ENCODE measurements at places on chromosomes 4 and X.

DNA sequence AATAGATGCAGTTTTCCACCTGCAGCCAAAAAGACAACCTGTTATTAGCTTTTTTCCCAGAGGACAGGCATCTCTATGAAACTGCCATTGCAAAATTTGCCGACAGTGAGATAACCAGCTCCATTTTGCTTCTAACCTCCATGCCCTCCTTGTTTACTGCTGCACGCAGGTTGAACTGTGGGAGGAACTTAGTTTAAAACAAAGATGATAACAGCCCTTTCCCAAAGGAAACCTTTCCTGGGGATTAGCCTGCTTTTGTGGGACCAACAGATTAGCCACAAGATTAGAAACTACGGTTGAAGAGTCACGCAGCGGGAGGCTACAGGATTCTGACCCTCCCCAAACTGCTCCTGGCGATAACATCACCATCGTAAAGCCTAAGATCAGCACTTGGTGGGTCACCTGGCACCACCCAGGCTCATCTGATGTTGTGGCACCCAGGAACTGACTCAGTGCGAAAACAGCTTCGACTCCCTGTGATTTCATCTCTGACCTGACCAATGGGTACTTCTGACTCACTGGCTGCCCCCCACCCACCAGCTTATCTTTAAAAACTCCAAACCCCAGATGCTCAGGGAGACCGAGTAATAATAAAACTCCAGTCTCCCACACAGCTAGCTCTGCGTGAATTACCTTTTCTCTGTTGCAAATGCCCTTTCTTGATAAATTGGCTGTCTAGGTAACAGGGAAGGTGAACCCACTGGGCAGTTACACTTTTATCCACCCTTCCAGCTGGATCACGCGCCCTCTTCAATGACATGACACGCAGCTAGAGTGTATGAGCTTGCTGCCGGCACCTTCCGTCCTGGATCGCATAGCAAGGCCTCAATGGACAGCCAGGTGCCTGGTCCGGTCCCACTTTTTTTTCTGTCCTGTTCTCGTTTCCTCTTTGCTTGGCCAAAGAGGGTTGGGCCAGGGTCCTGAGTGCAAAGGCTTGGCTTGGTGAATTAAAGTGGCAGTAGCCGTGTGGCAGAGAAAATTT lies 27.2 kb downstream of the NOP14 start:
- peak; percentile 86 for DNase-seq

GRCh38 chrX:12548746-12549145 lies 242.5 kb upstream of the PRPS2 start:
- peak; percentile 5 for DNase-seq

DNA sequence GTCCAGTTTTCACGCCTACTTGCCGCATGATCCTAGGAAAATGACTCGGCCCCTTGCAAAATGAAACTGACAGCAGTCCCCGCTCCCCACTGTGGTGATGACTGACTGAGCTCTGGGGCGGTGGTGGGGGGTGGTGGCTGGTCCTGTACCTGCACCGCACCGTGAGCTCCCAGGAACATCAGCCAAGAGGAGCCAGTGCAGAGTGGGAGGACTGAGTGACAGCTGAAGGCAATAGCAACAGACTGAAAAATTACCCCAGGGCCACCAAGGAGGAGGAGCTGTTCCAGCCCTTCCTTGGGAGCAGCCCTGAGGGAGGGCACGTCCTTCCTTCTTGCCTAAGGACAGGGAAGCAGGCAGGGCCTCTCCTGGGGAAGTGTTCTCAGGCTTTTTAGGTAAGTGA lies 2.4 kb upstream of the C4orf50 start:
- DNase-seq = no peak

- DNase-seq = no peak
Observed at GRCh38 chrX:142238536-142238935, 33.4 kb upstream of the MAGEC2 start.

DNA sequence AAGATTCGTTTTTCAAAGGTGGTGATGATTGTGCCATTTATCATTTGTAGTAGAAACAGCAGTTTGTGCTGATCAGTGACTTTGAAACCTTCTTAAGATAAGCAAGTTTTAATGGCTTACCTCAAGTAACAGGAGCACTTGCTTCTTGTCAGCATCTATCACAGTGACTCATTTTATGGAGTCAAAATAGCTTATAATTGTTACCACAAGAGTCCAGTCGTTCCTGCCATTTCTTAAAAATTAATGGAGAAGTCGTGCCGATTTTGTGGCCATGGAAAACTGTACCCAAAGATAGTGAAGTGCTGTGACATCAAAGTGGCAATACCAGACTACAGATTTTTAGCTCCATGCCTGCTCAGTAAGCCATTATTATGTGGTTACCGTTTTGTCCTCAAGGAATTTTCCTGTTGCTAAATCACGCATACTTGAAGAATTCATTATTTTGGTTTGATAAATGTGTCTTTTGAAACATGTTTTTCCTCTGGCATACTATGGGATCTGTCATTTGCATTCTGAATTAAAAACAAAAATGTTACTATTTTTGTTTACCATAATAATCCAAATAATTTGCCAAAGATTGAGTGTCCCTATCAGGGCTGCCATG lies 129.9 kb downstream of the CBR4 start:
- no peak for DNase-seq

DNA sequence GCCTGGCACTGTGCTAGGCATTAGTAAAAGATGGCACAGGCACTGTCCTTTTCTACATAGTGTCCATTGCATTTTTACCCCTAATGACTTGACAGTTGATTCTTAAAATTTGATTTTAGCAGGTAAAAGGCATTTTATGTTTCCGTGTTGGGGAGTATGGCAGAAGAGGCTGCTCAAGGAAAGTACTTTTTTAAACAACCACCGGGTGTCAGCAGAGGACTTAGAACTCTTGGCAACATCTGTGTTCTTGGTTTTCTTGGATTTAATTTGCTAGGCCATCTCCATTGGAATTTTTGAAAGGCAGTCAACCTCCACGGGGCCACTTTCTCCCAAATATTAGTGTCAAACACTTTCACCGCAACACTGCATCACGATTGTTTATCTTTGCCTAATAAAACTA lies 102.9 kb downstream of the TSPAN7 start:
- peak; percentile 54 for DNase-seq

DNA sequence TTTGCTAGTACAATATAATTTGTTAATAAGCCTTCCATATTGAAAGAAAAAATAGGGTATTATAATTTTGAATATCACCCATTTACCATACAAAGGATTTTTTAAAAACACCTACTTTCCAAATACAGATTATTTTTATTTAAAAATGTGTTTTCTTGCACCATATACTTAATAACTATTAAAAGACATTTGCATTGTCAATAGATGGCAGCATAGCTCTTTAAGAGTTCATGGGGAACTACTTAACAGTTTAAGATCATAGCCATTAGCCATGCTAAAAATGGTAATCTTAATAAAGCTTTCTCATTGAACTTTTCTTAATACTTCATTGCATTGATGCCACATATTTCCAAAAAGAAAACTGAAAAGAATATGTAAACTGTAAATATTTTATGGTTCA lies 1995.9 kb downstream of the C4orf33 start:
- DNase-seq = peak; percentile 54

DNA sequence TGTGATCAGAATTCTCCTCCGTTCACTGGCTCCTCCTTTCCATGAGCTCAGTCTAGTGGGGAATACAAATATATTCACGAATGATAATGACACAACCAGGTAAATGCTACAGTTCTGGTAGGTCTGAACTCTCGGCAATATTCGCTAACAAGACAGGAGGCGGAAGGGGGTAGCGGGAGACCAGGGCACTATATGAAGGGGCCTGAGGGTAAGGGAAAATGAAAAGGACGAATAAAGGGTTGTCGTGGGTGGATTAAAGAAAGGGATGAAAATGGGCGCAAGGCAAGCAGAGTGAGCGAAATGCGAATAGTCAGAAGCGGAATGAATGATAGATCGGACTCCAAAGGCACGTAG lies 743 bp downstream of the NKAP start:
- peak; percentile 10 for DNase-seq

GRCh38 chr4:38381788-38382187 lies 282.2 kb upstream of the KLF3 start:
- no peak for DNase-seq
